ENCODE measurements at places on chromosomes 12 and 14.

DNA sequence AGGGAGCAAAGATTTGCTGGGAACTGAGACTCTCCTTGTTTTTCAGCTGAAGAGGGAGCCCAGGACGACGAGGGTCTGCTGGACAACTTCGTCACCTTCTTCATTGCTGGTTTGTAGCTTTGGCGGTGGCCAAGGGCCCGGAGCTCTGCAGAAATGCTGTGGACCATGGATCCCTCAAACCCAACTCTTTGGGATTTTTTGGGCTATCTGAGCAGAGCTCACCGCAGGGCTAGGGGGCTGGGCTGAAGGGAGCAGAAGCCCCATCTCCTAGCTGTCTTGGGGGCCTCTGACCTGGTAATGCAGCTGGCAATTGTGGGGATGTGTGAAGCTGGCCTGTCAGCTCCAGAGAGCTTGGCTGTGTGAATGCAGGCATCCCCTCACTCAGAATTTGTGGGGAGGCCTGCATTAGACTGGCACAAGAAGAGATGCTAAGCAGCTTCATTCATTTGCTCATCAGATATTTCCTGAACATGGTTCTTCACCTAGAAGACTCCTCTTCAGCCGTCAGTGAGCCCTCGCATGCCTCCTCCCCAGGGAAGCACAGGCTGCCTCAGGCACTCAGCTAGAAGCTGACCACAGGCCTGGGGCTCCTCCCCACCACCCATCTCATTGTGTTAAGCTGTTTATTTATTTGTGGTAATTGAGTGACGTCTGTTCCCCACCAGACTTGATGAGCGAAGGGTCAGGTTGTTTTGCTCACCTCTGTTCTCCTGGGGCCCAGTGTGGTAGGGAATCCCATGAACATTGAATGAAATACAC lies 32.2 kb downstream of the CYP46A1 start:
- no peak for DNase-seq

DNA sequence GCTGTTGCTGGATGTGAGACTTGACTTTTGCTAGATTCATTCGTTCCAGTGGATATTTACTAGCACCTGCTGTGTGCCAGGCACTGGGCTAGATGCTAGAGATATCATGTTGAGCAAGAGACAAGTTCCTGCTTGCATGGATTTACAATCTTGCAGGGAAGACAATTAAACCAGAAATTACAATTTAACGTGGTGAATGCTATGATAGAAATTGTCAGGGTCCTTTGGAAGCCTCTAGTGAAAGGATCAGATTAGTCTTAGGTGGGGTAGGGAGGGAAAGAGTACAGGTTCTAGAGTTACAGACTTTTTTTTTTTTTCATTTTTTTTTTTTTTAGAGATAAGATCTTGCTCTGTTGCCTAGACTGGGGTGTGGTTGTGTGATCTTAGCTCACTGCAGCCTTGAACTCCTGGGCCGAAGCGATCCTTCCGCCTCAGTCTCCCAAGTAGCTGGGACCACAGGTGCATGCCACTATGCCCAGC lies 36.7 kb downstream of the SPATS2 start:
- DNase-seq, result no peak

DNA sequence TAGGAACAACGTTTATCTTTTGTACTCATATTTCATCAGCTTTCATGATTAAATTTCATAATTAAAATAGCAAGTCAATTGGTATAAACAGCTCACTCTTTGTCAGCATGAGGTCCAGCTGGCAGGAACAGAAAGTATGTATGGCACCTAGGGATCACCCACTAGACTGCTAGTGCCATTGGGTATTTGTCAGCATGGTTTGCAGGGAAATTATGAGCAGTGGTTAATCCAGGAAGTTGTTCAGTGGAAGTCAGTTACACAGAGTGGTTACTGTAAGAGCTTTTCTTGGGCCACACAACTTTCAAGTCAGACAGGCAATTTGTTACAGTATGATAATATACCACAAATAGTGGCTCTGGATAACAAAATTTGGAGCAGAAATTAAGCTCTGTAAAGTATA lies 340.3 kb upstream of the RGS6 start:
- DNase-seq, result no peak

- no peak for DNase-seq
Observed at GRCh38 chr12:128905003-128905544, 51.8 kb downstream of the GLT1D1 start.

DNA sequence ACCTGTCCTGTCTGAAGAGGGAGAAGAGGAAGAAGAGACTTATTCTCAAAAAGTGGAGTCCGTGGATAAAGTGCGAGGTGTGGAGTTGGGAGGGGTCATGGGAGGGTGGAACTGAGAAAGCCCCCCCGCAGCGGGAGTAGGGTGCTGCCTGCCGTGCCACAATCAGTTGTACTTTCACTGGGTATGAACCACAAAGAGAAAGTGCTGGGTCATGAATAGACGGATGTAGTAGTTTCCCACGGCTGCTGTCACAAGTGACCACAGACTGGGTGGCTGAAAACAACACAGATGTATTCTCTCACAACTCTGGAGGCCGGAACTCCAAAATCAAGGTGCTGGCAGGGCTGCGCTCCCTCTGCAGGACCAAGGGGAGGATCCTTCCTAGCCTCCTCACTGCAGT lies 5.5 kb downstream of the DNAH10 start:
- no peak for DNase-seq

- DNase-seq, result no peak
Observed at GRCh38 chr12:19215115-19215514, 85.6 kb downstream of the PLEKHA5 start.

DNA sequence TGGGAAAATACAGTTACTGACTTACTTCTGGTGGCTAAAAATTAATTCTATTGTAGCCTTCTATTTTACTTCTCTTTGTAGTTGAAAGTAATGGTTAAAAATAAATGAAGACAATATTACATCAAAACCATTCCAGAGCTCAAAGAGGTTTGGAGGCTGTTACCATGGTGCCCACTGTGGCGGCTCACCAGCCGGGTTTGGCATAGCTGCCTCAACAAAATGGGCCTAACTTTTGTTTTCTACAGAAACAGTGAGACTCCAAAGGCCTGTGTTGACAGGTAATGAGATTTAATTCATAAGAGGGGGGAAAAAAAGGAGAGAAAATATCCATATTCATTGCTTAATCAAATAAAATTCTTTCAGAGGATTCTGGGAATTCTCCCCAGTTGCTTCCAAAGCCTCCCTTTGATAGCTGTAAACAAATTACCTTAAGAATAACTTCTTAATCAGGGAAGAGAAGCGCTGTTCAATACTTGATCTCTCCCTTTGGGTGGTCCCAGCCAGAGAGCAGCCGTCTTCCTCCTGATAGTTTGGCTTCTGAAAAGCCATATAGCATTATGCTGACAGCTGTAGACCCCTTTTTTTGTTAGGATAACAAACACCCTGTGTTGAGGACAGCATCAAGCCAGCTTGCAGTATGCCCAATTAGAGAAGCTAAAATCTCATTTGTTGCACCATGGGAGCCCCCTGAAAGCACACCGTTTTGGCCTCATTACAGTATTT lies 266.8 kb downstream of the NEDD1 start:
- no peak for DNase-seq

- no peak for DNase-seq
Observed at GRCh38 chr12:14958361-14959125, 2.9 kb downstream of the ARHGDIB start.

GRCh38 chr14:64773577-64773976 lies 69.4 kb downstream of the PLEKHG3 start:
- no peak for DNase-seq

DNA sequence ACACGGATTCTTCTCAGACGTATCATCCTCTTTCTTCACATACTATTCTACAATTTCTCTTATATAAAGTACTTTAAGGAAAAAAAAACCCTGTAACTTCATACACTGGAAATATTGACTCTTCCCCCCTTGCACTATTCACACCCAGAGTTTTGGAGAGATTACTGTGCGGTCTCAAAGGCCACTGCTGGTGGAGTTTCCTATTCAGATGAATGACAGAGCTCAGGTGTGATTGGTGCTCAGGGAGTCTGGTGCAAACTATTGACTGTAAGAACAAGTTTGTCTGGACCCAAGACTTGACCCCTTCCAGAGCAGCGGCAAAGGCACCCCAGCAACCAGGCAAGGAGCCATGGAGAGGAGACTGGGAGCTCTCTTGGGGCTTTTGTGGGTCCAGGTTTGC lies 187.5 kb upstream of the OR4E1 start:
- DNase-seq, result no peak

- no peak for DNase-seq
Observed at GRCh38 chr14:34971381-34971780, 11.4 kb upstream of the SRP54 start.

GRCh38 chr12:88375306-88376305 lies 204.7 kb downstream of the KITLG start:
- DNase-seq, result no peak

DNA sequence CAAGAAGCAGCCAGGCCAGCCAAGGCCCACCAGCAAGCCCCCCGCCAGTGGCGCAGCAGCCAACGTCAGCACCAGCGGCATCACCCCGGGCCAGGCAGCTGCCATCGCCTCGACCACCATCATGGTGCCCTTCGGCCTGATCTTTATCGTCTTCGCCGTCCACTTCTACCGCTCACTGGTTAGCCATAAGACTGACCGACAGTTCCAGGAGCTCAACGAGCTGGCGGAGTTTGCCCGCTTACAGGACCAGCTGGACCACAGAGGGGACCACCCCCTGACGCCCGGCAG lies 15.0 kb downstream of the ORAI1 start:
- DNase-seq, result no peak

DNA sequence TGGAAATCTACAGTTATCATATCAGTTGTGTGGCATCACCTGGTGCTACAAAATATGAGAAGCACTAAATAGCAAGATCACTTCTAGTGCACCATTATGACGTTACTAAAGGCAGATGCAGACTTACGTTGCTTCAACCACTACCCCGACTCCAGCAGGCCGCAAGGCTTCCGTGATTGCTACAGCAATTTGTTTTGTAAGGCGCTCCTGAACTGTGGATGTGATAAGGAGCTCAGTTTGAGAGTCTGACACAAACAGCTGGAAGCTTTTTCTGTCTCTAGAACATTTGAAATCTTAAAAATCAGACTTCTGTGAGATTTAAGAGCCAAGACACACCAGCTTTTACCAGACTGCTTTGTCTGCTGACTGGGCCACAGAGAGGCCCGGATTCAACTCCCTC lies 57.0 kb downstream of the GCH1 start:
- no peak for DNase-seq

GRCh38 chr12:48961331-48961730 lies 4.0 kb upstream of the ARF3 start:
- DNase-seq, result no peak

- DNase-seq, result no peak
Observed at GRCh38 chr14:96874127-96874526, 76.9 kb downstream of the VRK1 start.

GRCh38 chr12:52035190-52035589 lies 16.1 kb upstream of the NR4A1 start:
- DNase-seq, result no peak

GRCh38 chr14:20346713-20347112 lies 3.3 kb downstream of the PARP2 start:
- DNase-seq, result no peak

DNA sequence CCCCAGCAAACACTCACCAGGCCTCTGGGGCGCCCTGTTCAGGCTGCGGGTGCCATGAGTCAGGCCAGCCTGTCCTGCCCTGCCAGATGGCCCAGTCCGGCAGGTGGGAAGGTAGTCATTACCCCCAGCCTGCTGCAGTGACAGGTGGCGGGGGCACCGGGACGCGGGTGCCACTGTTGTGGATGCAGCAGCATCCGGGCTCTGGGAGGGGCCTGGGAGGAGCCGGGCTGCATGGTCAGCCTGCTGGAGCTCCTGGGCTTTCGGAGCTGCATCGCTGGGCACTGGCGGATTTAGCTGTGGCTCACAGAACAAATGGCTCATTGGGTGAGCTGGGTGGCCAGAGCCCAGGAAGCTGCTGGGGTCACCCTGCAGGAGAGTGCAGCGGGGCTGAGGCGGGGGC lies 13.5 kb downstream of the CEP170B start:
- no peak for DNase-seq

GRCh38 chr14:74160763-74161162 lies 76.0 kb downstream of the LIN52 start:
- DNase-seq, result no peak
